ENCODE measurements at places on chromosomes 1 and 21. TPM values are rescaled to one million over a fixed set of nuclear protein-coding genes. Genes with fewer than 3 reads are reported as not detected.

Gene NUDT4B
- 54.2 TPM for total RNA-seq

Gene SYTL1
- 23.1 TPM for total RNA-seq

Gene GPR89B
- 18.5 TPM for total RNA-seq

Gene TFF2
- not detected for total RNA-seq

Gene ZNF593OS
- total RNA-seq: not detected

- DNase-seq: no peak
These were observed 78.9 kb downstream of the CLEC20A start for GRCh38 chr1:178417858-178418257.

DNA sequence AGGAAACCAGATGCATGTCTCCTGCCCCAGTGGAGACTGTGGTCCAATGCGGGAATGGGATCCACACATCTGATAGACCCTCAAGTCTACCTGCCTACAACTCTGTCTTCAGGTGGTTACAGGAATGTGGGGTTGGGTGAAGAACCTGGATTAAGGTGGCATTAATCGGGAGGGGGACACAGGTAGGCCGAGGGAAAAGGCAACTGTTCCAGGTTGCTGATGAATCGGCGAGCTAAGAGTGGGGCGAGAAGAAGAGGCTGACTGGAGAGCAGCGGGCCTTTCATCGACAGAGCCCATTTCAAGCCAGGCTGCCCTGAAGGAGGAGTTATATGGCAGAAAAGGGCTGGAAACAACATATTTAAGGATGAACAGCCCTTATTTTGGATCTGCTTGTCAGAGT is 836 bp downstream of the CD2 start:
- no peak for DNase-seq

DNA sequence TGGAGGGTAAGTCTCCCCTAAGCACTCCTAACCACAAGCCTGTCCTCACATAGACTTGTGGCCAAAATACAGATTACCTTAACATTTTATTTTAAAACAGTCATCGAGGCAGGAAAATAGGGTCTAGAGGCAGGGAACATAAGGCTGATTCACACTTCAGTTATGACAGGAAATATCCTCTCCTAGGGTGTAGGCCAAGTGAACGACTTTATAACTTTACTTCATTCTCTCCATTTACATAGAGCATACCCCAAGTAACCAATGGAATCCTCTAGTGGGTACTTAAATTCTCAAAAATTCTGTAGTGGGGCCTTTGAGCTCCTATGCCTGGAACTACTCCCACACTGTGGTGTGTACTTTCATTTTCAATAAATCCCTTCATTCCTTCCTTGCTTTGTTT is 113.0 kb downstream of the WDR3 start:
- no peak for DNase-seq

GRCh38 chr1:111653709-111654108 is 34.1 kb downstream of the RAP1A start:
- DNase-seq: no peak

DNA sequence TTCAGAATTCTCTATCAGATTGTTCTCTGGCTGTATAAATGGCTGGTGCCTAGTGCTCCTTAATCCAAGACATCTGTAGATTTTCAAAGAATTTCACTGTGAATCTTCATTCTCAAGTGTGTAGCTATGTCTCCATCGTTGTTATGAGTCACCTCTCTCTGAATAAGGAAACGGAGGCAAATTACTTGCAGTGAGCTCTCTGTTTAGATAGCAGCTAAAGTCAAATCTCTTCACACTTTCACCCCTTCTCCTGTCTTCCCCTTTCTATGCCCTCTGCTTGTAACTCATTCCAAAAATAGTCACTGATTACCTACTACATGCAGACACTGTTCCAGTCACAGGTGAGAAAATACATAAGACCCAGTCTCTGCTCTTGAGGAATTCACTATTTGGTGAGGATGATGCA is 39.7 kb downstream of the CHML start:
- no peak for DNase-seq

- no peak for DNase-seq
These were observed 17.7 kb downstream of the CMPK1 start for GRCh38 chr1:47351305-47351704.

DNA sequence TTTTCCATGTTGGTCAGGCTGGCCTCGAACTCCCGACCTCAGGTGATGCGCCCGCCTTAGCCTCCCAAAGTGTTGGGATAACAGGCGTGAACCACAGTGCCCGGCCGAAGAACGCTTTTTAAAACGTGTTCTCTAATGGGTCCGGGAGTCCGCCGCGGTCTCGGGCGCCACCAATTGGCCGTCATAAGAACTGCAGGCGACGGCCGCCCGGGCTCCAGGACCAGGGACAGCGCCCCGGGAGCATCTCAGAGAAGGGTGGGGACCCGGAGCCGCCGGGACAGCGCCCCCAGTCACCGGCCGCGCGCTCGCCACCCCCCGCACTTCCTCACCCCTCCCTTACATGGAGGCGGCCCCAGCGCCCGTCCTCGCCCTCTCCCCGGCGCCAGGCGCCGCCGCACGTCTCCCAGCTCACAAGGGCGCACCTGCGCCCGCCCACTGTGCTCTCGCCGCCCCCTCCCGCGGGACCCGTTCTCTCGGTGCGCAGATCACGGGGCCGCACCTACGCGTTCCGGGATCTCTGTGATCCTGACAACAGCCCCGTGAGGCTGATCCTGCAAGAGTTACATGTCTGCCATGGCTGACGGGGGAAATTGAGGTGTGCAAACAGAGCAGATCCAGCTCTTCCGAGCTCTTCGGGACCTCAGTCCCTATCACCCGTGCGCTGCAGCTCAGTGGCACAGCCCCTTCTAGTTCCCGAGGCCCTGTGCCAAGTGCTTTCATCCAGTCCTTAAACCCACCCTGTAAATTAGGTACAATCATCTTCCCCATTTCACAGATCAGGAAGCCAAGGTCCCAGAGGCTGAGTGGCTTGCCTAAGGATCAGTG is 9.8 kb downstream of the RAP1GAP start:
- peak; percentile 85 for DNase-seq

DNA sequence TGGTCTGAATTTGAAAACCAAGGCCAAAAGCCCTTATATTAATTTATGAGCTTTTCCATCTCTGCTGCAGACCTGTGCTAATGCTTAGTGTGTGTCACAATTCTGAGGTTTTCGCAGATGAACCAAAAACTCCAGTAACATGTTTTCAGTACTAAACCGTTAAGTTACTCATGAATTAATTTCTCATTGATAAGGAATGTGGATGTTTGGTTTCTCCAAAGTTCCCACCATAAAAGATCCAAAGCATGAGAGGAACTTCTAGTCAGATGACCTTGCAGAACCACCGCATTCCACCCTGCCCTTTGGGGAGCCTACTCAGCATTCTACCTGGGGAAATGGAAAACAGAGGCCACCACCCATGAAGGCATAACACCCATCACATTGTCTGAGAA is 7.5 kb upstream of the LEPR start:
- no peak for DNase-seq

DNA sequence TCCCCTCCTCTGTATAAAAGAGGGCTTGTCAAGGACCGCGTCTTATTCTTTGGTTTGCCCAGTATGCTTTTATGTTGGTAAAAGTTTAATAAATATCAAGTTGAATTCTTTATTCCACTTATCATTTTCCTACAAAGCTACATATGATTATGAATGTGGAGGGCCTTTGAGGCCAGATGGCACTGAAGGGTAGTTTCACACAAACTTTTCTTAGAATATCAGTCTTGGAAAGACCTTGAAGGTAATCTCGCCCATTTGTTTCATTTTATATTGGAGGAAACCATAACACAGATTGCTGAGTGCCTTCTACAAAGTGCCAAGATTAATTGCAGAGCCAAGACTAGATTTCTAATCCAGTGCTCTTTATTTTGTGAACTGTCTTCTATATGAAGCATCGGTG is 5.8 kb upstream of the FUBP1 start:
- no peak for DNase-seq

GRCh38 chr1:228101994-228102790 is 933 bp downstream of the C1orf35 start:
- peak; percentile 45 for DNase-seq
